ENCODE measurements at places on chromosomes 5 and 9.
A peak's percentile ranks its signal among the peaks of the same experiment; 100 is the strongest.

- no peak for DNase-seq
These were observed 14.4 kb downstream of the RALGDS start for GRCh38 chr9:133106511-133107244.

GRCh38 chr5:133910571-133910970 is 57.9 kb downstream of the C5orf15 start:
- no peak for DNase-seq

DNA sequence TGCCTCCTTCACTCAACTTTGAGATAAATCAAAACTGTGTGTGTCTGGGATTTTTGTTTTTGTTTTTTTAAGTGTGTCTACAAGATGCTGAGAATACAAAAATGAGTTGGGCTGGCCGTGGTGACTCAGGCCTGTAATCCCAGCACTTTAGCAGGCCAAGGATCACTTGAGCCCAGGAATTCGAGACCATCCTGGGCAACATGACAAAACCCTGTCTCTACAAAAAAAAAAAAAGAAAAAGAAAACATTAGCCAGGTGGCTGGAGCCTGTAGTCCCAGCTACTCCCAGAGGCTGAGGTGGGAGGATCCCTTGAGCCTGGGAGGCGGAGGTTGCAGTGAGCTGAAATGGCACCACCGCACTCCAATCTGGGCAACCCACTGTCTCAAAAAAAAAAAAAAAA is 21.0 kb downstream of the HNRNPK start:
- no peak for DNase-seq

DNA sequence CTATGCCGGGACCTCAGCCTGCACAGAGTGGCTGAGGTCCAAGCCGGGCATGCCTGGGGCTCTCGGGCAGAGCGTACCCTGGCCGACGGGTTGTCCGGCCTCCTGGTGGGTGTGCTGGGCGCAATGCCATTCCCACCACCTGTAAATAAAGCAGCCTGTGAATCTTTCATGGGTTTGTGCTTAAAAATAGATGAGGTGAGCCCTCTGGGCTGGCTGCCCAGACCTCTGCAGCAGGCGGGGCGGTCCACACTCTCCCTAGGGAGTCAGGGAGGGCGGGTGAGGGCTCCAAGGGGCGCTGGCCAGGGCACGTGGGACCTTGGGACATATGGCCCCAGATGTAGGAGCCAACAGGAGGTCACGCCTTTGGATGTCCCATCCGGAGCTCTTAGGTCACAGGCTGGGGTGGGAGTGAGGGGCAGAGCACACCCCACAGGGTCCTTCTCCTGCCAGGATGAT is 3.6 kb upstream of the AGPAT2 start:
- no peak for DNase-seq

GRCh38 chr5:54518146-54518817 is 723 bp downstream of the SNX18 start:
- DNase-seq = peak; percentile 72

GRCh38 chr9:88998503-88998902 is 7.2 kb downstream of the S1PR3 start:
- no peak for DNase-seq

GRCh38 chr5:10091701-10092100 is 158.0 kb downstream of the ATPSCKMT start:
- DNase-seq = no peak

DNA sequence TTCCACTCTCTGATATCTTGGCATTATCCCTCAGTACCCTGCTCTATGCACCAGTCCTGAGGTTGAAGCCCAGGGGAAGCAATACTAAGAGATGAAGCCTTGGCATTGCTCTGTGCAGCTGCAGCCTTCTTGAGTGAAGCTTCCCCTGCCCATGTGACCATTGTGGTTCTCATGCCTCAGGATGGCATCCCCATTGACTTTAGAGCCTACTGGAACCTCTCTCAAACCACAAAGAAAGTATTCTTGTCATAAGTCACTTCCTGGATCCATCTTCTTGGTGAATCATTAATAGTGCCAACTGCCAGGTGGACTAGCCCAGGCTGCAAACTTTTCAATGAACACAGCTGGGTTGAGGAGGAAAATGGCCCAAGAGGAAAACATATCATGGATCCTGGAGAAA is 283.9 kb upstream of the RFX3 start:
- DNase-seq = no peak

- no peak for DNase-seq
These were observed 234.2 kb downstream of the ZNF608 start for GRCh38 chr5:124512236-124512635.

- no peak for DNase-seq
These were observed 4.2 kb upstream of the NRARP start for GRCh38 chr9:137306066-137306849.

DNA sequence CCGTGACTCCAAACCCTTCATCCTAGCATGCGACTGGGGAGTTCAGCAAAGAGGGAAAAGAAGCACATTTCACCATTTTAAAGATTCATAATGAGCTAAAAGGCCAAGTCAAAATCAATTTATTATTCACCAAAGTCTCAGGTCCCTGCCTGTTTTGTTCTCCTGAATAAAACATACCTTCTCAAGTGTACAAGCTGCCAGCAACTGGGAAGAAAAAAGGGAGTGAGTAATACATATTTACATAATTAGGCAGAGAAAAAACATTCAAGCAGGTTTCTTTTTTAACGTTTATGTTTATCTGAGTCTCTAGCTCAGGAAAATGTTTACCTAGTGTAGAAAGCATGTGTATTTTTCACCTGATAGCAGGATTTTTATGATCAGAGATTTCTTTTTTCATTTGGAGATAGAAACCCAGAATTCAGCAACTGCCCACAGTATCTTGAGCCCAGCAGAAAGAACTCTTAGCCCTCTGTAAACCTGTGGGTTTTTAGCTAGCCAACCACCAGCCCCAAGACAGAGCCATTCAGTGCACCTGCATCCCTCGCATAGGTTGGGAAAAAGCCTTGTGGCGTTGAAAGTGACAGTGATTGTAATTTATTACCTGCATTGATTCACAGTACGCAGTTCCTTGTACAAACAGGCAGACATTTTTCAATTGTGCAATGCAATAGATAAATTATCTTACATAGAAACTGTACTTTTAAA is 117.9 kb upstream of the GRIA1 start:
- no peak for DNase-seq

GRCh38 chr9:135677641-135678168 is 14.6 kb downstream of the LCN9 start:
- no peak for DNase-seq
